ENCODE measurements at places on chromosomes 6 and 20.

DNA sequence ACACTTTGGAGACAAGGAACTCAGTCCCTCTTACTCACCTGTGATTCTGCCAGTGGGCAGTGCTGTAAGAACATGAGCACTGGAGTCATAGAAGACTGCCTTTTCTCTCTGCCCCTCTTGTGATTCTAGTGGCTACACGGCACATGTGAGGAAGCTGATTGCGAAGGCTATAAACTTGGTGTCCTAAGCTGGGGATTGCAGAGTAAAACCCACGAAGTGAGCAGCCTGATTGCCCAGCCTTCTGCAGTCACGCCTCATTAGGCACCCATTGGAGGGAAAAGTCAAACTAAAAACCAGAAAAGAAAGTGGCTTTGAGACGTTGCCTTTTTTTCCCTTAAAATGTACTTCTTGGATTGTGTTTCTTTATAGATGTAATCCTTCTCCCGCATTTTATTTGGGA lies 748.4 kb upstream of the CHD6 start:
- no peak for DNase-seq

GRCh38 chr6:32922083-32922482 lies 18.7 kb downstream of the HLA-DMB start:
- no peak for DNase-seq

DNA sequence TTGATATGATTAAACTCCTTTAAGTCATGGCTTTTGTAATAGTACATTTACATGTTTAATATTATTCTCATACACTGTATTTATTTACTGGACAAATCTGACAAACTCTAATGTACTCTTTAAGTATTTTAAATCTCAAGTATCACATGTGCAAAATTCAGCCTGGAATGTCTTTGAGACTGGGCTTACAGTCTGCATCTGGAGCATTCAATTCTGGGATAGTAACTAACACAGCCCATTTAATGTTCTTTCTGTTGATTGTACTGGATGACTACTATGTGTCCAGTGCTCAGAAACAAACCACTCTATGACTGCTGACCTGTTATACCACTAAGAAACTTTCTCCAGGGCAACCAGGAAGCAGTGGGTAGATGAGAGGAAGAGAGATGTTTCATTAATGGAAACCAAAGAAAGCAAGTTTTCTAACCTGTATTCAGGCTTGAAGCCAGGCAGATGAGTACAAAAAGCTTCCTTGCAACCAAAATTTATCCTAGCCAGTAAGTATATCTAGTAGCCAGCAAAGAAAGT lies 26.8 kb downstream of the FBXL4 start:
- no peak for DNase-seq

- DNase-seq: no peak
Observed at GRCh38 chr6:34181908-34182307, 36.0 kb upstream of the GRM4 start.

DNA sequence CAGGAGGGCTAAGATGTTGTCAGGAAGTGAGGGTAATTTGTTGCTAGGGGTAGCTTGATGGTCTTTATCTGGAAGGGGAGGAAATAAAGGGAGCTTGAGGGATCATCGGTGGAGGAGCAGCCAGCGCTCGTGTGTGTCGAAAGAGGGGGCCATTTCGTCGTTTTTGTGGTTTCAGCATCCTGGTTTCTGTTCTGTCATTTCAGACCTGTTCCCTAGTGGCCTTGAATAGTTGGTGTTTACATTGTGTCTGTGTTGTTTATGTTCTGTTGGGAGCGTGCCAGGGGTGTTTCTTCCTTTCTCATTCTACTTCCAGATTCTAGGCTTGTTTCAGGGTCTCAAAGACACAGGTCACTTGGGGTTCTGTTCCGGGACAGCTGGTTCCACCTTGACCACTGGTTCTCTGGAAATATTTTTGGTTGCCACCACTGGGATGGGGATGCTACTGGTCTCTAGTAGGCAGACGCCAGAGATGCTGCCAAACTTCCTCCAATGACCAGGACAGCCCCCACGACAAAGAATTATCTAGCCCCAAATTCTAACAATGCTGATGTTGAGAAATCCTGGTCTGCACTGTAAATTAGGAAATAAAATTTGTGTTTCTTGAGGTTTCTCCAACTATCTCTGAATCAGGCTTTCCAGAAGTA lies 113.9 kb upstream of the NAA20 start:
- no peak for DNase-seq

DNA sequence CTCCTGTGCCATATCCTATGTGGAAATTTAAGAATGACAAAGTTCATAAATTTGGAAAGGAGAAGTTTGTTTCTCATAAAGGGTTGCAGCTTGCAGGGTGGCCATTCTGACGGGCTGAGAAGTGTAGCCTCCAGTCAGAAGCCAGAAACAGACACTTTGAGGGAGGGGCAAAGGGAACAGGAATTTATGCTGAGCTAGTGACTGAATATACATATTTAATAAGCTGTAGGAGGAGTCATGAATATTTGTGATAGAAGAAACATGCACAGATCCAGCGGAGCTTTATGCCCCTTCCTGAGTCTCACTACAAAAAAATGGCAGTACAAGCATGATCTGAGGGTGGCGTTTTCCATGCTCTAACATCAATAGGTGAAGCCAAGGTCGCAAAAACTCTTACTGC lies 798.3 kb downstream of the KIF16B start:
- DNase-seq: no peak

DNA sequence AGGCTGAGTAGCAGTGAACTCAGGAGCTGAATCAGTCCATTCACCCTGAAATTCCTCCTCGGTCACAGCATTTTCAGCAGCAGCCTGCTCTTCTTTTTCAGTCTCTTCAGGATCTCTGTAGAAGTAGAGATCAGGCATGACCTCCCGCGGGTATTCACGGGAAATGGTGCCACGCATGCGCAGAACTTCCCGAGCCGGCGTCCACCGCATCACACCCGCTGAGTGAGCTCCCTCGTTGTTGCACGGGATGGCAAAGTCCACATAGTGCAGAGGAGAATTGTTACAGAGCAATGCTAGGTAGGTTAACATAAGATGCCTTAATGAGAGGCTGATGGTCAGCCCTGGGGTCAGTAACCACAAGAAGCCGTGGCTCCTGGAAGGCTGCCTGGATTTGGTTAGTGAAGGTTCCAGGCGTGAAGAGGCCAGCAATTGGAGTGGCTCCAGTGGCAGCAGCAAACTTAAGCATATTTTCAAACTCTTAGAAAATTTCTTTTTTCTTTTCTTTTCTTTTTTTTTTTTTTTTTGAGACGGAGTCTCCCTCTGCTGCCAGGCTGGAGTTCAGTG lies 113.5 kb upstream of the HDAC2 start:
- DNase-seq: no peak

DNA sequence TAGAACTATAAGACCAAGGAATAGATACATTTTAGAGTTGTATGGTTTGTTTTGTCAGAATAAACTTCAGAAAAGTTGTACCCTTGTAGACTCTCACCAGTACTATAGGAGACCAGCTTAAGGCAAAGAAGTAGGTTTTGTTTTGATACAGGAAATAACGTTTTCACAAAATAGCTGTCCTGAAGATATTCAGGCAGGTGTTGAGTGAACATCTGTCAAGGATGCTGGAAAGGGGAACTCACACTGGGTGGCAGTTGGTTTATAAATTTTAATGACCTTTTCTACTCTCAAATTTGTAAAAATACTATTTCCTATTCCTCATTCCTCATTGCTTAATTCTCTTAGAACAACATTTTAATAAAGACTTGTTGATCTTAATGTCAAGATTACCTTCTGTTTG lies 174.0 kb upstream of the MAN1A1 start:
- DNase-seq: no peak

DNA sequence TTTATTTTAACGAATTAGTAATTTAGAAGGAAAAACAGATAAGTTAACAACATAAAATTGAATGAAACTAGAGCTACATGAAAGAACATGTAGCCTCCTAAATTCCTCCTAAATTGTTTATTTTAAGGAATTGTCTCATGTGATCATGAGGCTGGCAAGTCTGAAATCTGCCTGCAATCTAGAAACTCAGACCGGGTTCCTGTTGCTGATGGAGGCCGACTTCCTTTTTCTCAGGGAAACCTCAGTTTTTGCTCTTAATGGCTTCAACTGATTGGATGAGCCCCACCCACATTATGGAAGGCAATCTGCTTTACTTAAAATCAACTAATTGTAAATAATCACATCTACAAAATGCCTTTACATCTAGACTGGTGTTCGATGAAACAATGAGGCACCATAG lies 267.6 kb upstream of the PRND start:
- DNase-seq: no peak

GRCh38 chr6:4322134-4322845 lies 186.9 kb upstream of the ECI2 start:
- DNase-seq: no peak

GRCh38 chr6:78476561-78476960 lies 390.8 kb upstream of the IRAK1BP1 start:
- no peak for DNase-seq

DNA sequence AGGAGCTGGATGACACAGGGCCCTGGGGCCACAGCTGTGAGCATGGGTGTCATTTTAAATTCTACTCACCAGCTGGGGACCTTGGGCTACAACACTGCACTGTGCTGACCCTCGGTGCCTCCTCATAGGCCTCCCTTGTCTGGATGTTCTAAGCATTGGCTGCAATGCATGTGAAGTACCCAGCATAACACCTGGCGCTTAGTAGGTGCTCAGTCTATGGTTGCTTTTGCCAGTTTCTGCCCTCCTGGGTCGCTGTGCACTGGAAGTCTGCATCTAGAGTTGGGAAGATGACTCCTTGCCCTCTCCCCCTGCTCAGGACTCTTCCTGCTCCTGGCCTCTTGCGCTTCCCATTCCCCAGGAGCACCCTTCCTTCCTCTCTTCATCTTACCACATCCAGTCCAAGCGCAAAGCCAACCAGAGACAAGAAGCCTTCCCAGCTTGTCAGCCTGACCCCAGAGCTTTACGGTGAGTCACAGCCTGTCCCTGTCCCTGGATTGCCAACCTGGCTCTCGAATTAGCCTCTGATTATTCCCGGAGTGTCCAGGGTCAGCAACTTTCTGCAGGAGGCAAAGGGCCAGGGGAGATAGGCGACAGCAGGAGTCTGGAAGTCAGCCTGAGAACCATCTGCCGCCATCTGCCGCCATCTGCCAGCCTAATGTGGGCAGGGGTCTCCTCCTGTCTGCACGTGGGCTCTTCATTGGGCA lies 8.8 kb downstream of the SLC13A3 start:
- no peak for DNase-seq

- no peak for DNase-seq
Observed at GRCh38 chr6:867378-867777, 174.4 kb upstream of the EXOC2 start.

GRCh38 chr6:22765015-22765414 lies 195.6 kb downstream of the HDGFL1 start:
- no peak for DNase-seq

DNA sequence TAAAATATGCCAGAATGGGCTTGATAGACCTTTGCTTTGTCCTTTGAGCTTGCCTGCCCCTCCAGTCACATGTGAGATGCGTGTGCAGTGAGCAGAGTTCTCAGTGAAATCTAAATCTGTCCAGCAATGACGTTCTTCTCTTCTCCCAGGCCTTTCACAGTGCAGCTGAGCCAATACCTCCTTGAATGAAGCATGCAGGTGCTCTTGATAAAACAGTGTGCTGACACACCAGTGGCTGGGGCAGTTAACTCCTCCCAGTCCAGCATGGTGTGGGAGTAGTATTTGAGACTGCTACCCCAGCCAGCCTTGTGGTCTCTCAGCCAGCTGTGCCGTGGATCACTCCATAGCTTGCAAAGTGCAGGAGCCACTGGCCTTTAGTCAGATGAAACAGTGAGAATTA lies 240.5 kb downstream of the FARS2 start:
- no peak for DNase-seq

DNA sequence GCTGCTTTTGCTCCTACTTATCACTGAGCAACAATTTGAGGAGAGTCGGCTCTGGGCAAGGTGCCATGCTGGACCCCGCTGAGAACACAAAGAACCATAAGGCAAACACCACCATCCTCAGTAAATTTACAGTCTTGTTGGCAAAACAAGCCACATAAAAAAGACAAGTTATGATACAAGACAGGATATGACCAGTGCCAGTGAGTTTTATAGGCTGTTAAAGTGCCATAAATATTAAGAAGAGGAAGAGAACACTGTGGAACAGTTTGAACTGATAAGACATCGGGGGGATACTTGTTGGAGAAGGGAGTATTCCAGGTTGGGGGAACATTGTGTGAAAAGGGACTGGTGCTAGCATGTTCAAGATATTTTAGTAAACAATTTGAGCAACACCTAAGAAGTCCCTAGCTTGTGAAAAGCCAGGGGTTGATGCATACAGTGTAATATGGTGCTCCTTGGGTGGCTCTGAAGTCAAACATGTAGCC lies 25.3 kb upstream of the RIPOR2 start:
- DNase-seq: no peak

All from activated CD4-positive, alpha-beta T cell treated with anti-CD3 and anti-CD28 coated beads for 1 hour (primary cell).